ENCODE measurements at places on chromosomes 3 and 15.

DNA sequence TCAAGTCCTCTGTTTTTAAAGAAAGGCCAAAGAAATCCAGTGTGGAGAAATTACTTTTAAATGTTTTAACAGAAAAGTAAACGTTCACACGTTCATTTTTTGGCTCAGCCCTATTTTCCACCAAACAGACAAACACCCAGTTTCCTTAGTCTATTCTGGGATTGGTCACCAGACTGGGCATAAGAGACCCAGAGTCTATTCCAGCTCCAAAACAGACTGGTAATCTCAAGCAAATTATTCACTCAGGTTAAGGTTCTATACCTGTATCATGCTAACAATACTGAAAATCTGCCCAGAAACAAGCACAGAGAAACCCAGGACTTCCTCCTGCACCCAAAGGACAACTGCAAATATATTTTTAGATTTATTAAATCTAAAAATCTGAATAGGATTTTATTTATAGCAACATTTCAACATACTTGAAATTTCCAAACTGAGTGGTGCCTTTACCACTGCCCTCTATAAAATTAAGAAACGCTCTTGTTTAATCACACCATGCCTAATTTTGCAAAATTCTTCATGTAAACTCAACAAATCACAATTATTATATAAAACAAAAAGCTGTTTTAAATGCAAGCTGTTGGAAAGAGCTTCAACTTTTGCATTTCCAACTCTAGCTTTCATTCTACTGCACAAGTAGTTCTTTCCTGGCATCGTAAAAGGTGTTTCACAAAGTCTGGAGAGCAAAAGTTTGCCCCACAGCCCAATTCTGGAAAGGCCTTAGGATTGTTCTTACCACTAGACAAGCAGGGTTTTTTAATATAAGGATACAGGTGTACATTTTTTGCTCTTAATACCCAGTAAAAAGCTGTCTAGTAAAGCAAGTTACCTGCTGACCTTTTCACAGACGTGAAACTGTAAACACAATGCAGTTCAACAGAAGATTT, 18.7 kb downstream of the ZNF148 start:
- DNase-seq, result no peak

DNA sequence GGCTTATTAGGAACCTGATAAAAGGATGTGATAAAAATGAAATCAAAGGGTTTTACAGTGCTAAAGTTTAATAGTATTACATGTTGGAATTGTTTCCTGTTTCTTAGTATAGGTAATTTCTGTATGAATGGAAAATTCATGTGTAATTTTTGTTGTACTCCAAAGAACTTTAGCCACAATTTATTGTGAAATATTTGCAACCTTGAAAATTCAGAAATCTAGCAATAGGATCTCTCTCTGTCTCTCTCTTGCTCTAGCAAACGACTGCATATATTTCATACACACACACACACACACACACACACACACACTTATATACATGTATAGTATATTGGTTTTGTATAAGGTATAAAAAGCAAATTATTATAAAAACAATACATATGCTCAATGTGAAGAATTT, 59.6 kb downstream of the PIAS1 start:
- no peak for DNase-seq

DNA sequence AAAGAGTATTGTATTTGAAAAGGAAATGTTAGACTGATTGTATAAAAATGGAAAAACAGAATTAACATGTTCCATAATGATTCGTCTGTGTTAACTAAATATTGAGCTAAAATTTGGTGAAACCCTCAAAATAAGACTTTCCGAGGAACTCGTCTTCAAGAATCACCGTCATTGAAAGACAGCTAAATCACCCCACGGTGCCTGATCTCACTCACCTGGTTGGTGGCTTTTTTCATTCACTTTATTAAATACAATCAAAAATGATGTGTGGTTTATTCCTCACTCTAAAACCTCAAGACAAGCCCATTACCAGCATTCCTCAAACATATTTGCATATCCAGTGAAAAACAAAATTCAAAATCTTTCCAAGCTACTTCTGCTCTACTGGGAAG, 153.9 kb downstream of the FOXP1 start:
- DNase-seq, result no peak

DNA sequence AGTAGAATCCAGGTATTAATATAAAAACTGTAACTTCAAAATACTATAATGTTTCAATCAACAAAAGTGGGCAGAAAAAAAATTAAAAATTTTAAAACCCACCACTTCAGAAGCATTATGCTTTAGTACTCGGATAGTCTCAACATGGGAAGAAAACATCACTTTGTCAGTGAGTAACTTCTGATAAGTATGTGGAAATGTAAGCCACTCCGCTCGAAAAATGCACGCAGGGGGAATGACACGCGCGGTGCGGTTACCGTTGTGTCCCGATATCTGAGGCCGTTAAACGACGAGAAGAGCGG, 656 bp downstream of the NGLY1 start:
- DNase-seq, result no peak

DNA sequence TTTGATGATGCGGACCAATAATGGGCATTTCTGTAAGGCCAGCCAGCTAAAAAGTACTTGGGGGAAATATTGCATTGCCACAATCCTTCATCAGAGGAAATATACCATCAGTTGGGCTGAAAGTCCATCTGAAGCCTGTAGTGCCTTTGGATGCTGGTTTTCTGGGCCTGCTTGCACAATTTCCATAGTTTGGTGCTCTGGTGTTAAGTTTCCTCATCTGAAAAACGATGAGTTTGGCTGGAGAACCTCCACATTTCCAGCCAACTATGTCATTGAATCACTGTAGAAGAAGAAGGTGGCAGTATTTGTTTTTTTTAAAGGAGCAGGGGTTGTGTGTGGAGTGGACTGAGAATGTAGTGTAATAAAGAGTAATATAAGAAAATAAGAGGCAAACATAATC, 10.1 kb downstream of the CCNB2 start:
- DNase-seq, result no peak

- no peak for DNase-seq
These were observed 54.8 kb upstream of the LARS2 start for GRCh38 chr3:45333549-45333948.

DNA sequence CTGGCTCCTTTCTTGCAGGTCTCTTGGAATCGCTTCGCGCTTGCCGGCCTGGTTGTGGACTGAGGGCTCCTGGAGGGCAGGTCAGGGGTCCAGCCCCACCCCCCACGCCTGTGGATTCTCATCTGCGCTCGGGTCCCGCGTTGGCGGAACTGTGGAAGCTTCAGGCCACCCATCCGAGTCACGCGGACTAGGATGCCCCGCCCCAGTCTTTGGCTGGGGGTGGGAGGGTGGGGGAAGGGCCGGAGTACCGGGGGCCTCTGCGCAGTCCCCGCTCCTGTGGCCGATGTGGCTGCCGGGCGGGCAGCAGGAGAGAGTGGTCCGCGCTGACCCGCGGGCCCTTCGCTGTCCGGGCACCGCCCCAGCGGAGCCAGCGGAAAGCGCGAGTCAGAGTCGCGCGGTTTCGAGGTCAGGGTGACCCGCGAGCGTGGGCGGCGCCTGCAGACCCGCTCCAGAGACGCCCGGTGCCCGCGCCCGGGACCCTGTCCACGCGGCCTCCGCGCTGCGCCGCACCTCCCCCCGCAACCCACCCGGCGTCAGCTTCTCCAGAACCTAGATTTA, 114.2 kb downstream of the KLF13 start:
- no peak for DNase-seq

DNA sequence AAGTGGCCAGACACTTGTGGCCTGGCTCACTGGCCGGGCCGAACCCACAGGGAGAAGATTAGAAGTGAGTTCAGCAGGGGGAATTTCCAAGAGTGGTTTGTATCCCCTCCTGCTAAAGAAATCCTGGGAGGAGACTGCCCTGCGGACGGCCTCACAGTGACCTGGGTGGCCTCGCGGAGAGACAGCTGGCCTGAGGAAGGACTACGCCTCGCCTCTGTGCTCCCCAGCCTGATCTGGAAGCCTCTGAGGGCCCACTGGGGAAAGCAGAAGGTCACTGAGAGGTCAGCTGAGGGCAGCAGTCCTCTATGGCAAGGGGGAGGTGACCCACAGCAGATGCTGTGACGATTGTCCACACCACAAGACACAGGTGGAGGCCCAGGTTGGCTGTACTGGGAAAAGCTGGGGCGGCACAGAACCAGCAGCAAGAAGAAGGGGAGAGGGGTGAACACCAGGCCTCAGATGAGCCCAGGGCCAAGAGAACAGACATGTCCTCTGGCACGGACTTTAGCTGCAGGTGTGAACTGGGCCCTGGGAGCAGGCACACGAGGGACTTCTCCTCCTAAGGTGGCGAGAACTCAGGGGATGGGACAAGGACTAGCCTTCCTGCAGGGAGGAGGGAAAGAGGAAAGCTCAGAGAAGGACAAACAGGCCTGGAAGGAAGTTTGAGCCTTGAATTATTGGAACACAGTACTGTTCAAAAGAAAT, 37.2 kb upstream of the DLG1 start:
- DNase-seq, result no peak

GRCh38 chr3:40137591-40138295, 171.8 kb upstream of the EIF1B start:
- DNase-seq, result no peak

DNA sequence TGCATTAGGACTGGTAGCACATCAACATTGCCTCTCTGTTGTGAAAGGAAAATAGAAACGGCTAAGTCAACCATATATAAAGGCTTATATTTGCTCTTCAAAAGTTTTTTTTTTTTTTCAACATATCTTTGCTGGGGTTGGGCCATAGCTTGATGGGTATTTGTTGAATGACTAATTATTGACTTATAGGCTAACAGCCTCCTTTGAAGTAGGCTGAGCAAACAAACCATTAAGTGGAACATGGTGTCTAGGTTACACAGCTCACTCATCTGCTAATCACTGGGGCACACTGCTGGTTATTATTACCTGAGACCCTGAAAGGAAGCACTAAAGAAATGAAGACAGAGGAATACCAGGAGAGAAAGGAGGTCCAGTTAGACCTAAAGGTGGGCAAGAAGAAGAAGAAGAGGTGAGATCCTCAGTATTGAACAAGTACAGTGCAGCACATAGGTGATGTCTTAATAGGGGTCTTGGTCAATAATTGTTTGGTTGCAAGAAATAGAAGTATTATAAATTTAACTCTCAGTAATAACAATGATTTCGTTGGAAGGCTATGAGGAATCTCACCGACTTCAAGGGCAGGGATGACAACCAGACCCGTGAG, 139.4 kb downstream of the RPLP1 start:
- DNase-seq, result peak; percentile 53

GRCh38 chr3:57872606-57873005, 116.5 kb downstream of the SLMAP start:
- no peak for DNase-seq

DNA sequence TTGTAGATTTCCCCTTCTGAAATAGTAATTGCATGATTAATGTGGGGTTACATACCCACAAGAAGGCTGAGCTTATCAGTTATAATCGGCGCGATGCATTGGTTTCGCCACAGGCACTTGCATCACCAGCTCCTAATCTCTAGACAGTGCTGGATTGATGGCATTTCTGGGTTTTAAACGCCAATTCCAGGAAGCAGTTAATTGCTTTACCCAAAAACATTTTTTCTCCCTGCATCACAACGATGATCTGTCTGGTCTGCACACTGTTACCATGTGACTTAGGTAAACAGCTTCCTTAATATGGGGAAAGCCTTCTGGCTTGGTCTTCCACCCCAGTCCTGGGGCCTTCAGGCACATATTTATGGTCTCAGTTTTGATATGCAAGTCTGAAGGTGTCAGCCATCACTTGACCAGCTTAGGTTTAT, 70.0 kb upstream of the HEG1 start:
- no peak for DNase-seq

- DNase-seq, result no peak
These were observed 164.3 kb upstream of the IL12A start for GRCh38 chr3:159824333-159824732.

- DNase-seq, result no peak
These were observed 624 bp downstream of the AKAP13 start for GRCh38 chr15:85380812-85381642.

- no peak for DNase-seq
These were observed 326.6 kb downstream of the ARPP21 start for GRCh38 chr3:35965908-35966307.

GRCh38 chr15:92305343-92305742, 88.3 kb upstream of the ST8SIA2 start:
- no peak for DNase-seq

DNA sequence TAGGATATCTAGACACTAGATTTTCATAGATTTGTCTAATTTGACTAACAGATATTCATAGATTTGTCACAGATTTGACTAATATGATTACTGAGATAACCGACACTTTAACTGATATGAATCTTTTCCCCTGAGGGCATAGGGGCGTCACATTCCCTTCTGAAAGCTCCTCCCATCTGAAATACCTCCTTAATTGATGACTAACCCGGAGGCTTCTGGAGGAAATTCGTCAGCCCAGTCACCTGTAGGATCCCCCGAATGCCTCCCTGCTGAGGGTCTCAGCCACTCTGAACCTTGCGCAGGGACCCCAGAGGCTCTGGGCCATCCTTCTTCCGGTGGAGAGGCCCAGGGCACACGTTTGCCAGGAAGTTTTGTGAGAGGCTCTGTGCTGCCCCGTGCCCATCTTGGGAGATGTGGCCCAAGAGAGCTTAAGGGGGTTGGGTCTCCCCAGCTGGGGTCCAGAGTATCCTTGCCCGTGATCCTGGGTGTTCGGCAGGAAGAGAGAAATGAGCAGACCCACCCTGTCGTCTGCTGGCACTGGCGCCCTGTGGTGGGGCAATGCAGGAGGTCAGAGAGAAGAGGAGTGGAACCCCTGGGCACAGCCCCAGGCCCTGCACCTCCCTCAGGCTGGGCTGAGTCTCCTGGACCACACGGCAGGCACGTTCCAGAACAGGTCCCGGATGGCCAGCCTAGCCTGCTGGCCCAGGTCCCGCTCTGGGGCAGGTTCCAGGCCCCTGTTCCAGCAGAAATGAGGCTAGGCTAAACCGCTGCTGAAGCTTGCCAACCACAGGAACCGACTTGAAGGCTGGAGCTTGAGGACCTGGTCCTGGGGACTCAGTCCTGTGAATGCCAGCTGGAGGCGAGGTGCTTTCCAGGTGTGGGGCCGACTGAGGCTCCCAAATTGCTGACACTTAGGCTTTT, 1.7 kb downstream of the PLA2G4D start:
- DNase-seq, result no peak

- DNase-seq, result no peak
These were observed 799.9 kb downstream of the AGBL1 start for GRCh38 chr15:86879250-86880229.

- DNase-seq, result no peak
These were observed 2.0 kb upstream of the ZBTB47 start for GRCh38 chr3:42651248-42652091.

DNA sequence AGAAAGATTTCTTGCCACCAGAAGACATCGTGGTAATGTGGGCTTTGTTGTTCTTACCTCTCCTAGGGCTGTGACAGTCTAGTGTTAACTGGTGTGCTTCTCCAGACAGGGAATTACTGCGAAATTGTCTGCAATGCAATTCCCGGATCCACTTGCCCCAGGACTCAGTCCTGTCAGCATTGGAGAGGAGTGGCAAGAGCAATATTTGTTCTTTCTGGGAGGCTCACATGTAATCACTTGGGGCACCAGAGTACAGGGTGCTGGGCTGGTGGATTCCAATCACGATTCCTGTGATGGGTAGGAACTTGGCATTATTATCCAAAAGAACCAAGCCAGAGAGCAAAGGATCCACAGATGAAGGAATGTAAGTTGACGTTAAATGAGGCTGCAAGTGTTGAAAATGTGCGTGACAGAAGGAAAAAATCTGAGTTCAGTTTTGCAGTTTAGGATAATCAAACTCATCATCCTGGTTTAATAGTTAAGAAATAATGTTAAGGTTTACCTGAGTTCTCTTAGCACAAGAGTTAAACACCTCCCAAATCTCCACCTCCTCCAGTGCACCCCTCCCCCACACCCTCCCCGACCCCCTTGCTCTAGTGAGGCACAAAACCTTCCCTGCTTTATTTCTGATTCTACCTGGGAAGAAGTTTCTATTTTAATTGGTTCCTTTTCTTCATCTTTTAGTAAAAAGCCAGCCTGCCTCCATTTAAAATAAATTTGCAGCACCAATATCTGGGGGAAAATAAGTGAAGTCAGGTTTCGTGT, 79.2 kb downstream of the GMPS start:
- no peak for DNase-seq

Data from NCI-H1092 (cell line).